ENCODE measurements at places on chromosomes 7 and 10.

DNA sequence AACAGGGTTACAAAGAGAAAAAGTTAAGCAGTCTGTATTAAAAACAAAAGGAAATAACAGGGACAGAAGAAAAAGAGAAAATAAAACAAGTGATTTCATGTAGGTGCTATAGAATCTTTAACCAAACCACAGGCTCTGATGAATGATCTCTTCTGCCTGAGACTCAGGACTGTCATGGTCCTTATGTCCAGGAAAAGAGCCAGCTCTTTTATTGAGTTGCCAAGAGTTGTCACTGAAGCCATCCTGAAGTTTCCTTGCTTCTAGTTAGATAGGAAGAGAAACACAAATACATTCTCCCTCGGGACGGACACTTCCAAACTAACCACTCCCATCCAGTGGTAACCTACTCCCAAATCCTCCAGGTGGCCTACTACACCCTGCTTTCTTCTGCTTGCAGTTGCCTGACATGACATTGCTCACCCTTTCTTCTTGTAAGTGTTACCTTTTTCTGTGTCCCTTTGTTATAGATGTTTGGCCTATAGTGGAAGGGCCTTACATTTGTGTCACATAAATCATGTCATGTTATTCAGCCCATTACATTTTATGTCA is 346.7 kb downstream of the NRG3 start:
- DNase-seq: no peak

DNA sequence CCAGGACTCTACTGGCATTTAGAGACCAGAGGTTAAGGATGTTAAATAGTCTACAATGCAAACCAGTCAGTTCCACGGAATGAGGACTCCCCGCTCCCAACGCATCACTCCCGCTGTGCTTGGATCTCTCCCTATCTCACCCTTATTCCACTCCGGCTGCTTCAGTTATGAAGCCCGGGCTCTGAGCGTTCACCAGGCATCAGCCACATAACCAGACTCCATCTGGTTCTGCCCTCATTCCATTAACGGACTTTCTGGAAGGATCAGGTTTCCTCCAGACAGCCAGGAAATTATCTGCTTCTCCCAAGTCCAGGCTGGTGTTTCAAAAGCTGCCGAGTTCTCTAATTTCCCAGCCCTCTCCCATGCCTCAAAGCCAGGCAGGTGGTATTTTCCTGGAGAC is 499.3 kb downstream of the GLRX3 start:
- DNase-seq: no peak

DNA sequence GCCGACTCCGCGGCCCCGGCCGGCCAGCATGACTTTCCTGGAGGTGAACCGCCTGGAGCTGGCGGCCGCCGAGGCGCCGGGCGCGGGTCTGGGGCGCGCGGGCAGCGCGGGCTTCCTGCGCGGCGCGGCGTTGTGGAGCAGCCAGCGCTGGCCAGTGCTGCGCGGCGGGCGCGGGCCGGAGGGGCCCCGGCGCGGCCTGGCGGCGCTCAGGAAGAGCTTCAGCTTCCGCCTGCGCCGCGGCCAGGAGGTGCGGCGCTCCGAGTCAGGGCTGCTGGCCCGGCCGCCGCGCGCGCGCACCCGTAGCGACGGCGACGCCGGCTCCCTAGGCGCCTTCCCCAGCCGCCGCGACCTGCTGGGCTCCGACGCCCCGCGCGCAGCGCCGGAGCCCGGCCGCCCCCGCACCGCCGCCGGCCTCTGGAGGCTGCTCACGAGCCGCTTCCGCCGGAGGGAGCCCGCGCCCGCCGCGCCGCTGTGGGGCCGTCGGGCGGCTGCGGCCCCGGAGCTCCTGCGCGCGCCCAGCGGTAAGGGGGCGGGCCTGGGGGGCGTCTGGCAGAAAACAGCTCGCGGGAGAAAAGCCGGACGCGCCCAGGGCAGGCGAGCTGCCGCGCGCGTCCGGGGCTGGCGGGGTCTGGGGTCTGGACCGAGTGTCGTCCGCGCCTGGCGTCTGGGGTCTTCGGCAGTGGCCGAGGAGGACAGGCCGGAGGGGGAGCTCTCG is 29.0 kb downstream of the AGAP3 start:
- peak; percentile 46 for DNase-seq

DNA sequence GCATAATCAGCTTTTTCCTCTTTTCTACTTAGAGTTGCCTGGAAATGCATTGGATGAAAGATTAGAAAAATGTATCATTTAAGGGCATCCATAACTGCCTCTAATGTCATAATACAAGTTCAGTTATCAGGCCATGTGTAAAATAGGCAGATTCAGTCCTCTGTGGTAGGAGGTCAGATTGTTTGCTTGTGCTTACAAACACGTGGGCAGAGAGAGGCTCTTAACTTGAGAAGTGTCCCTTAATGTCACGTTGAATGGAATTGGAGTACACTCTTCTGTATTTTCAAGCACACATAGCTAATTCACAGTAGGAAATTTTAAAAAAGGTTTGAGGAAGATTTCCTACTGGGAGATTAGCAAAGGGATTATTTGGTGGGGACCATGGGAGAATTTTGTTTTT is 359.8 kb upstream of the MTPN start:
- DNase-seq: no peak

DNA sequence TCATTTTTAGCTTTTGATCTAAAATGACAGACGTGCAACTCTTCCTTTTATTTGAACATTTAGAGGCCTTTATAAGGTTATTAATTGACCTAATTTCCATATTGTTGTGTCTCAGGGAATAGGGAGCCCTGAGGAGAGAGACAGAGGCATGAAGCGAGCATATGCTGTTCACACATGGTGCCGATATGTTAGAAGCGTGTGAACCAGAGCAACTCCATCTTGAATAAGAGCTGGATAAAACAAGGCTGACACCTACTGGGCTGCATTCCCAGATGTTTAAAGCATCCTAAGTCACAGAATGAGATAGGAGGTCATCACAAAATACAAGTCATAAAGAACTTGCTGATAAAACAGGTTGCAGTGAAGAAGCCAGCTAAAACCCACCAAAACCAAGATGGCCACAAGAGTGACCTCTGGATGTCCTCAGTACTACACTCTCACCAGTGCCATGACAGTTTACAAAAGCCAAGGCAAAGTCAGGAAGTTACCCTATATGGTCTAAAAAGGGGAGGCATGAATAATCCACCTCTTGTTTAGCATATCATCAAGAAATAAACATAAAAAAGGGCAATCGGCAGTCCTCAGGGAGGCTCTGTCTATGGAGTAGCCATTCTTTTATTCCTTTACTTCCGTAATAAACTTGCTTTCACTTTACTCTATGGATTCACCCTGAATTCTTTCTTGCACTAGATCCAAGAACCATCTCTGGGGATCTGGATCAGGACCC is 80.1 kb downstream of the SEC61G start:
- DNase-seq: no peak

GRCh38 chr7:157520249-157520648 is 183.4 kb downstream of the DNAJB6 start:
- peak; percentile 2 for DNase-seq

DNA sequence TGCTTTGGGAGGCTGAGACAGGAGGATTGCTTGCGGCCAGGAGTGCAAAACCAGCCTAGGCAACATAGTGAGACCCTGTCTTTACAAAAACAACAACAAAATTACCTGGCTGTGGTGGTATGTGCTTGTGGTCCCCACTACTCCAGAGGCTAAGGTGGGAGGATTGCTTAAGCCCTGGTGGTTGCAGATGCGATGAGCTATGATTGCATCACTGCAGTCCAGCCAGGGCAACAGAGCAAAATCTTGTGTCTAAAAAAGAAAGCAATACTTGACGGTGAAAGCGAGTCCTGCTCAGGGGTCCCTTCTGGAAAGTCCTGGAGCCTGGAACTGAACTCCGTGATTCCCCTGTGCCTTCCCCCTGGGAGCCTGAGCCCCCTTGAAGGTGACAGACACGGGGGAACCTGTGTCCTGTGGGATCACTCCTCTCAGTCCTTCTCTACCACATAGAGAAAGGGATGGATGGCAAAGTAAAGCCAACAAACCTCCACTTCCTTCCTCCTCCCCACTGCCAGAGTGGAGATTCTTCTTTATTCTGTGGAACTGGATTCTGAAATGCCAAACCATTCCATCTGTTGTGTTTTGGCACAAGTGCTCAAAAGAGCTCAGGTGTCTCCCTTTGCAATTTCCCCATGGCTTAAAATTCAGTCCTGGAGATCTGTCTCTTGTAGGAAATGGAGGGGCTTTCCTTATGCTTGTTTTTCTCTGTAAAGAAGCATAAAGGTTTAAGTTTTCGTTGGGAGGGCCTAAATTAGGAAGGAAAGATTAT is 50.6 kb downstream of the KIAA1217 start:
- DNase-seq: no peak

- DNase-seq: no peak
Measured at GRCh38 chr7:156577645-156578577, 62.7 kb upstream of the RNF32 start.

GRCh38 chr10:78375854-78376785 is 342.5 kb downstream of the RPS24 start:
- DNase-seq: no peak

- DNase-seq: peak; percentile 95
Measured at GRCh38 chr7:140517546-140518369, 38.5 kb upstream of the MKRN1 start.

DNA sequence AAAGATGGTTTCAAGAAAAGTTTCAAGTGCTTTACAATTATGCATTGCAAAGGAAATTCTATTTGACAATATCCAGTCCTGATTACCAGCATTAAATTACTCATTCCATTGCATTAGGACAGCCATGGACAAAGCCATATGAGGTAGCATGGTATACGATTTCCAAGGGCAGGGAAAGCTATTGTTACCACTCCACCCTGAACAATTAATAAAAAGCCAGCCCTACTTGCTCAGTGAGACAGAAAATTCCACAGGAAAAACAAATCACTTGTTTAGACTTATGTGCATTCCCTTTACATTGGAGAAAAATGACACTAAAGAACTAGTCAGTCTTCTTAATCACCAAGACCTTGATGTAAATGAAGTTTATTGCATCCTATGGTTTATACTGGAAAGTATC is 5.6 kb downstream of the CD36 start:
- DNase-seq: no peak

GRCh38 chr10:52879091-52879807 is 106.7 kb upstream of the MBL2 start:
- no peak for DNase-seq

DNA sequence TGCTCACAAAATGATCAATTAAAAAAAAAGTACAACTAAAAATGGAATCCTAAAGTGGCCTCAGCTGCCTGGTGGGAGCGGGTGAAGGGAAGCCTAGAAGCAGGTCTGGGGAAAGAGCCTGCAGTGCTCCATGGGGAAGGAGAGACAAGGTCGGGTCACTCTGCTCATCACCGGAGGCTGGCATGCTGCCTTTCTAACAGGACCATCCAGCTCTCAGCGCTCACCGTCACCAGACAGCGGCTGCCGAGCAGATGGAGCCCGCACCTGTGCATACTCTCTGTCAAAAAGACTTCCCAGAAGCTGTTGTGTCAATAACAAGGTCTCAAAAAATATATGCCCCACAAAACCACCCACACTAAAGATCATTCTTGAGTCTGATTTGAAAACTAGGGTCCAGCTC is 112.8 kb downstream of the BAMBI start:
- no peak for DNase-seq

- DNase-seq: no peak
Measured at GRCh38 chr10:4851846-4852245, 25.8 kb downstream of the AKR1E2 start.

DNA sequence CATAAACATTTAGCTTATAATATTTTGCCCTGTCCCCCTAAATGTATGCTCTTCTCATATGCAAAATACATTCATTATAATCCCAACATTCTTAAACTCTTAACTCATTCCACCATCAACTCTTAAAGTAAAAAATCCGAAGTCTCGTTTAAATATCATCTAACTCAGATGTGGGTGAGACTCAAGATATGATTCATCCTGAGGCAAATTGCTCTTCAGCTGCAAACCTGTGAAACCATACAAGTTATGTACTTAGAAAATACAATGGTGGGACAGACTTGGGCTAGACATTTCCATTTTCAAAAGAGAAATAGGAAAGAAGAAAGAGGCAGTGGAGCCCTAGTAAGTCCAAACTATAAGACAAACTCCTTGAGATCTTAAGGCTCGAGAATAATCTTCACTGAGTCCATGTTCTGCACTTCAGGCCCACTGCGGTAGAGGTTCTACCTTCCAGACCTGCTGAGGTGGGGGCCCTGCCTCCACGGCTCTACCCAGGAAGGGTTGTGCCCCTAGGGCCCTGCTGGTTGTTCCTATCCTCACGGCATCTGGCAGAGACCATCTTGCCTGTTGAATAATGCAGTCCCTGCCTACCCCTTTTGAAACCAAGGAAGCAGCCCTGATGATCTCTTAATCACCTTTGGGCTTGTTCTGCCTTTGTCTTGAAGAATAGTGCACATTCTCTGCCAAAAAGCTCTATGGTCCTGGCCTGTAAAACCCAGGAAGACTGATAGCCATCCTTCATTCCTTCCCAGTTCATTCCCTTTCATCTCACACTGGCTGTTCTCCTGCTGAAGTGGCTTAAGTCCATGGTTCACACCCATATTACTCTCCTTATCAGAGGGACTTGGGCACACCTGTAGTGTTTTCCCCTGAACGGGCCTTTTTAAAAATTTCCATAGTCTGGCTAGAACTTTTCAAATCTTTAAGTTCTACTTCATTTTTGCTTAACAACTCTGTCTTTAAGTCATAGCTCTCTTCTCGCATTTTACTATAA is 37.3 kb downstream of the INPP5F start:
- no peak for DNase-seq

DNA sequence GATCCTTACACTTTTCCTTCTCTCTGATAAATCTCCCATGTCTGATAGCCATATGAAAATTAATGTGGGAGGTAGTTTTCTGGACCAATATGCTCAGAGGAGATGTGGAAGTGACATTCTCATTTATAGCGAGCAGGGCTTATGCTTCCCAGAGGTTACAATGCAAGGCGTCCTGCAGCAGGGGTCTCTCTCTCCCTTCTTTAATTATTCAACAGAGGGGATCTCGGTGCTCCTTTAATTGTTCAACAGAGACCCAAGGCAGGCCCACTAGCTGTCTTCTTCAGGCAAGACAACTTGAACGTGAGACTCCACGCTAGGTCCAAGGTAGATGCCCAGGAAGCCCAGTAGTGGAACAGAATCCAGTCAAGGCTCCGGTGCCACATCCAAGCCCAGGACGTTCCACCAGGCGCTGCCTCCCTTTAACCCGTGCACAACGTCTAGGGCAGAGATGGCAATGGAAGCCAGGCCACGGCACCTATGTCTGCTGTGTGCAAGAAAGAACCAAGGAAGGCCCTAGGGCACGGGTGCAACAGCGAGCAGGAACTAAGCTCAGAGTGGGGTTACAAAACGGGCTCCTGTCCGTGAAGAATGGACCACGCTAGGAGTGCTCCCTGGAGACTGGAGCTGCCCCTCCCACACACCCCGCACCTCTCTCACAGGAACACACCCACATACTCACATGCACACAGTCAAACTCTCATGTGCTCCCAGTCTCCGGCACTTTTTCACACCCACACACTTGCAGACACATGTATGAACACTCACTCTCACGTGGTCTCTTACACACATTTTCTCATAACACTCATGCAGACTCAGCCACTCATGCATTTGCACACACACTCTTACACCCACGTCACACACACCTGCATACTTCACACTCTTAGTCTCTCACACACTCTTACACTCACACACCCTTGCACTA is 230.4 kb downstream of the TNS3 start:
- peak; percentile 11 for DNase-seq

- DNase-seq: no peak
Measured at GRCh38 chr10:4201866-4202825, 417.1 kb upstream of the KLF6 start.

- no peak for DNase-seq
Measured at GRCh38 chr10:98349508-98349922, 65.5 kb downstream of the PYROXD2 start.

GRCh38 chr10:2924431-2924830 is 142.9 kb upstream of the PFKP start:
- no peak for DNase-seq

- no peak for DNase-seq
Measured at GRCh38 chr10:6649903-6650302, 69.8 kb upstream of the PRKCQ start.

All from WTC11 (cell line).